ENCODE measurements at places on chromosomes 2 and 18. TPM values are rescaled to one million over a fixed set of nuclear protein-coding genes. Genes with fewer than 3 reads are reported as not detected.

The LRRC30 gene
- total RNA-seq = 0.49 TPM

The KHK gene
- 2.5 TPM for total RNA-seq

The ITGB6 gene
- 12.7 TPM for total RNA-seq

The ITGAV gene
- total RNA-seq = 246 TPM

The BIRC6 gene
- total RNA-seq = 306 TPM

The XDH gene
- total RNA-seq = 0.93 TPM

The SLC8A1 gene
- 138 TPM for total RNA-seq

The CHST10 gene
- 27.2 TPM for total RNA-seq

The TDRD15 gene
- total RNA-seq = not detected

The SLC16A14 gene
- 17.5 TPM for total RNA-seq

The MFSD6 gene
- 33.6 TPM for total RNA-seq

All from camera-type eye (tissue), 1 donor.